Activated T-helper 2 cell treated with anti-CD3 and anti-CD28 coated beads, Interferon-gamma antibody, Interleukin-2, Interleukin-4, amounts not matched to agents 10 μg/mL and 5 μg/mL and 100 μg/mL, durations not matched to agents 14 hours and 24 hours and 36 hours (primary cell): ENCODE measurements at places on chromosomes 2 and 18.

GRCh38 chr2:85734015-85734414, 19.8 kb upstream of the ATOH8 start:
- no peak for DNase-seq

GRCh38 chr18:58694720-58695468, 23.6 kb downstream of the MALT1 start:
- no peak for DNase-seq

DNA sequence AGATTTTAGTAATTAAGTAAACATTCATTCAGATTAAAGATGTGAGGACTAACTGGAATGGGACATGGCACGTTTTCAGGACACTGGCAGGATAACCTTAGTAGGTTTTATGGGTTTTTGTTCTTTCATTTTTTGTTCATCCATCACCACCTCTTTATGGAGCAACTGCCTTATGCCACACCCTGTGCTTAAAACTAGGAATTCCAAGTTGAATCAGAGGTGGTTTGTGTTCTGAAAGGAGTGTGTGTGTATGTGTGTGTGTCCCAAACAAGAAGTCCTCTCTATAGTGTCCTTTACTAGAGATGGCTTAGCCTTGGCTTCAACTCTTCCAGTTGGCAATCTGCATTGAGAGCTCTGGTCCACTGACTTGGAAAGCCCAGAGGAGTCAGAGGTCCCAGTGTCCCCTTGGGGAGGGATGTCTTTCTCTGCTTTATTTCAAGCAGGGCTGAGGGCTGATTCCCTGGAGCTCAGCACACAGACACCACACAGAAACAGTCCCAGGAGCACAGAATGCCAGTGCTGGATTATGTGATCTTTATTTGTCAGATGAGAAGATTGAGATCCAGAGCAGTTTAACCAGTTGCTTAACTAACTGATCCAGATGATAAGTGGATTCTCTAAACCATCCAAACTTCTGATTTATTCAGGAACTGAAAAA, 25.2 kb downstream of the RHOB start:
- DNase-seq = no peak

DNA sequence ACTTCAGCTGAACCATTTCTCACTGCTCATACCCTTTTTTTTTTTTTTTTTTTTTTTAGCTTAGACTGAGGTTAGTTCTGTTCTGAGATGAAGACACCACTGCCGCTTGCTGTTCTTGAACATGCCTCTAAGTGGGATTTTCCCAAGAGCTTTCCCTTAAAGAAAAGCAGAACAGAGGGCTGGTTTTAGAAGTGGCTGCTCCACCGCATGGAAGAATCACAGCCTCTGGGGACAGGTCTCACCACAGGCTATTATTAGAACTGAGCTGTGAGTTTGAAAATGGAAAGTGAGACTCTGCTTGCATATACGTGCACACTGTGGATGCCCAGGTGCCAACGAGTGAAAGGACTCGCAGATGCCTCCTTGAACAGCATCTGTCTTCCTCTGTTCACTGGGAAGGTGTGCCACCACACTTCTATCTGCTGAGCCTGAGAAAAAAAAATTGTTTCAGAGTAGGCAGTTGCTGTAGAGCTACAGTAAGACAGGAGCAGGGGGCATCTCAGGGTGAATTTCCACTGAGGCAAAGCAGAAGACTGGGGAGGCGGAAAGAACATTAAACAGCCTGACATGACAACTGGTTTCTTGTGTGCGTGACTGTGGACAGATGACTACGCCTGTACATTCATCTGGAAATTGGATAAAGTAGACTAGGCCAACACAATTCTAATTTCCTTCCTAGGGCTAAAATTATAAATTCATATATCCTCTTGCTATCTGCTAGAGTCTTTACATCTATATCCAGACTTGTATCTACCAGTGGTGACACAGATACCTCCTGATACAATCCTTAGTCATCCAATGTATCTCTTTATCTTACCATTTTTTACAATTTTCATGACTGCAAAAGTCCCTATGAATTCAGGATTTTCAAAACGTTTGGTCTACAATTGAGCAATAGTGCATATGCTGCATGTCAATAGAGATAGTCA, 1045.7 kb upstream of the CELF4 start:
- no peak for DNase-seq

DNA sequence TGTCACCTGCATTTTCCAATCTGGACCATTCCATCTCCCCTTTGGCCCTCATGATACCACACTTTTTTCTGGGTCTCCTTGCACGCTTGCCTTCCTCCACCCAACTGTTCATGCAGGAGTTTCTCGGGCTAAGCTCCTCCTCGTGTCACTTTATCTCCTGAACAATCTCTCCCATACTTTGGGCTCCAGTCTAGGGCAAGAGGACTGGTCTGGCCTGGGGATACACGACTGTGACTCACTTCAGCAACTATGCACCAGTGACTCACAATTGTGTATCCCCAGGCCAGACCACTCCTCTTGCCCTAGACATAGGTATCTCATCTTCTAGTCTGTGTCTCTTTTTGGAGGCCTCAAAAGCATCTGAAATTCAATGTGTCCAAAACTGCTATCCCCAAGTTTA, 149.4 kb upstream of the PTPRM start:
- no peak for DNase-seq
